ENCODE measurements at places on chromosomes 12 and 14.

- no peak for DNase-seq
Observed at GRCh38 chr14:98328496-98328895, 943.5 kb downstream of the BCL11B start.

GRCh38 chr12:72006766-72007165, 68.1 kb downstream of the TPH2 start:
- no peak for DNase-seq

- no peak for DNase-seq
Observed at GRCh38 chr12:103813949-103814348, 27.1 kb downstream of the NT5DC3 start.

- peak; percentile 22 for DNase-seq
Observed at GRCh38 chr12:76346798-76347420, 1.3 kb downstream of the BBS10 start.

GRCh38 chr14:97166497-97166896, 369.3 kb downstream of the VRK1 start:
- DNase-seq = no peak

- no peak for DNase-seq
Observed at GRCh38 chr14:53525608-53526007, 372.5 kb upstream of the DDHD1 start.

DNA sequence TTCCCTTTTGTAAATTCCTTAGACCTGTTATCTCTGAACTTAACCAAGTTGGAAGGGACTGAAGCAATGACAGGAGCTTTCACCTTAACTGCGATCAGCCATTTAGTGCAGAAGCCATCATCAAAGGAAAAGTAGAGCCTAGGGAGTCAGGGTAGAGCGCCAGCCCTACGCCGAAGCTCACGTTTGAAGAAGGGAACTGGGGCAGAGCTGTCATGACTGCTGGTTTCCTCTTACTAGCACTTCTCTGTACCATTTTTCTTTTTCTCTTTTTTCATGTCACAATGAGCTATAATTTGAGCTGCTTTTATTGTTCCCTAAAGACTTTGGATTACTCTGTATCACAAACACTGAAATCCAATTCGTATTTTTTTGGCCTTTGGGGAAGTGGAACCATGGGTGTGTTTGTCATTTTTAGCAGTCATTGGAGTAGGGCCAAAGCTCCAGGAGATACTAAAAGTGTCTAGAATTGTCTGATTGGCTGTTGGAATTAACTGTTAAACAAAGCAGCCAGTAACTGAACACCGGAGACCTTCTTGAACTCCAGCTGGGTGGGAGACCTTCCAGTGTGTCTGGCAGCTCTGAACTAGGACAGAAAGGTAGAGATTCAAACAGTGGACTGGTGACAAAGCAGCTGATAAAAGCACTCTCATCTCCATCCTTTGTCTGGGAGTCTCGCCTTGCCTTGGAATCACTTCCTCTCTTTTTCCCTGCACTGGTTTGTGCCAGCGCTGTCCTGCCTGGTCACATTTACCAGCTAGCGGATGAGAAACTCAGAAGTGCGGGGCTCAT, 9.1 kb downstream of the MTRFR start:
- no peak for DNase-seq

DNA sequence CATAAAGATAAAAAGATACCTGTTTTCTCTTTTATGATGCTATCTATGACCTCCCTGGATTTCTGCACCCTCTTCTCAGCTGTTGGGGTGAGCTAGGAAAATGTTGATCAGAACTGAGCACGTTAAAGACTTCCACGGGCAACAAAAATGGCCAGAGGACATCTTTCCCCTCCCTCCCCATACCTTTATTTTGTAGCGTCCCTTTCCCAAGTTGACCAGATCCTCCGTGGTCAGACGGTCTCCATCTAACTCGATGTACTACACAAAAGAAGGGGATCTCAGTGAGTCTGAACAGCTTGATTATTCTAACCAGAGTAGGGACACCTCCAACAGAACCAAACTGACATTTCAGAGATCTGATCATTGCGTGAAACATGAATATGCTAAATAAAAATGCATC, 2.2 kb downstream of the HAL start:
- DNase-seq = no peak
